ENCODE measurements at places on chromosomes 5 and 9. TPM values are rescaled to one million over a fixed set of nuclear protein-coding genes. Genes with fewer than 3 reads are reported as not detected.

DNA sequence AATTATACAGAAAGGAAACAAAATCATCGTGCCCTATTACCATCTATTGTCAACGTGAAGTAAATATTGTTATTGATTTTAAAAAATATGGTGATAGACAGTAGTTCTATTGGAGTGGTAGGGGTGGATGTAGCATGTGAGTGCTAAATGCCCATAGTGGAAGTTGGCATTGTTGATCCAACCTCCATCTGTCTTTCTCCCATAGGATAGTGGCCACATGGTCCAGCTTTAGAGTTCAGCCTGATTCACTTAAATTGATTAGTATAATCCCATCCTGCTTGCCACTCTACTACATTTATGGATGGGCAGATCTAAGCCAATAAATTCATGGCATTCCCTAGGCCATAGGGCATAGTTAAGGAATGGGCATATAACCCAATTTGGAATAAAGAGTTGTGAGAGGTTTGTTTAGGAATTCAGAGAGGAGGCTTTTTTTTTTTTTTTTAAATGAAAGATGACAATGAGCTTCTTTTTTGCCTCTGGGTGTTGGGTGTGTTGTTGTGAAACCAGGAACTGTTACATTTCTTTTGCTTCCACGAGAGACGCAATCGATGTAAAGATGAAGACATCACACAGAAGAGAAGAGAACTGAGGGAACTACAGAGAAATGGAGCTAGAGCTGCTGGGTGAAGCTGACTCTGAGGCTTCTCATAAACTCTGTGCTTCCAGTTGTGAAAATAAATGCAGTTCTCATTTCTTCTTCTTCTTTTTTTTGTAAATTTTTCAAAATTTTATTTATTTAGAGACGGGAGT, 12.5 kb upstream of the CHD1 start:
- peak overlapping the region; percentile 78 for H3K27ac ChIP-seq
- peaks cover 19% of the 10 kb centered on the region for H3K4me1 ChIP-seq
- no peak overlapping the region for H3K4me3 ChIP-seq
- no peaks in the 10 kb centered on the region for H3K27me3 ChIP-seq

DNA sequence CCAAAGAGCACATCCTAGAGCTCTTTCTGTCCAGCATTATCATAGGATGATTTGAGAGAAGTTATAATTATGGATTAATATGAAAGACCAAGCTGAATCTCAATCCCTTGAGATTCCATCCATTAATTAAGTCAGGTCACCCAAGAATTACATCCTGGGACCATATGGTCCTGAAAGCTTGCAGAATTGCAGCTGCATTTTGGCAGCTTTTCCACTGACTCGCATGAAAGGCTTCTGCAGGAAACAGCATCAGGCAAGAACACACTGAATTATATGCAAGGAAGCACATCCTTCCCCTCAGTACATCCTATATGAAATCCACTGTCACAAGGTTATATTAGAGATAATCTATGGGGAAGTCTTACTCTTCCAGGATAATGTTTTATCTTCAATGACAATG, 109.1 kb upstream of the CTNND2 start:
- H3K36me3 ChIP-seq: no peaks in the 10 kb centered on the region
- H3K4me3 ChIP-seq: no peak overlapping the region
- DNase-seq: no peak
- no peak overlapping the region for H3K27ac ChIP-seq

DNA sequence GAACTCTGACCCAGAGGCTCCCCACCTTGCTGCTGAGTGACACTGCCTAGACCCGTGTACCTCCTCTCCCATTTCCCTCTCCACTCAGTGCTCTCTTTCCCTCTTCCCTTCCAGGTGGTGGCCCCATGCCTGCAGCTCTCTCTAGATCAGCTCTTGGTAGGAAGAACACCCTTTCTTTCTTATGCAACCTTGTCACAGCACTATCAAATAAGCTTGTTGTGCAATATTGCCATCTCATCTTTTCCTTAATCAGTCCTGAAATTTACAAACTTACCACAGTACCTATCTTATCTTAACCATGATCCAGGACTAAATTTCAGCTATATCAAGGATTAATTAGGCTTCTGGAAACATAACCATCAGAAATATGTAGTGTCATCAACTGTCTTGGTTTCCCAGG, 88.6 kb downstream of the ZFAND5 start:
- no peak for DNase-seq
- no peak overlapping the region for H3K4me3 ChIP-seq
- H3K27ac ChIP-seq: no peak overlapping the region

- H3K4me3 ChIP-seq: no peak overlapping the region
- DNase-seq: no peak
- no peaks in the 10 kb centered on the region for H3K36me3 ChIP-seq
Measured at GRCh38 chr5:60352992-60353599, 346.9 kb downstream of the DEPDC1B start.

DNA sequence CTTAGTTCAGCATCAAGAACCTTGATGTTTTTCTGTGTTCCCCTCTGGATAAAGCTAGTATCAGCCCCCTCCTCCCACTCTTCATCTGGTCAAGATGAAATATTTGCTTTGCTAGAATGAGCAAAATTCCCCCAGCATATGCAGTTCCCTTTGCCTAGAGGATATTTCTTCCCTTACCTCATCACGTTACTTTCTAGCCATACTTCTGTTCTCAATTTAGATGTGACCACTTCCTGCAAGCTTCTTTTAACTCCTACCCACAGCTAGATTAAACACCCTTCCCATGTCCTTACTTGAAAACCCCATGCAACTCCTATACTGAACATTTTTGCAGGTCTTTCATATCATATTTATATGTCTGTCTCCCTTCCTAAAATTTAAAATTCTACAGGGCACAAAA, 178.9 kb upstream of the TUSC1 start:
- H3K4me1 ChIP-seq: no peaks in the 10 kb centered on the region
- no peaks in the 10 kb centered on the region for H3K27me3 ChIP-seq

- H3K36me3 ChIP-seq: peaks cover 9% of the 10 kb centered on the region
- H3K27me3 ChIP-seq: no peaks in the 10 kb centered on the region
- peak overlapping the region; percentile 96 for H3K4me3 ChIP-seq
Measured at GRCh38 chr5:74639807-74640449, 600 bp downstream of the ENC1 start.

DNA sequence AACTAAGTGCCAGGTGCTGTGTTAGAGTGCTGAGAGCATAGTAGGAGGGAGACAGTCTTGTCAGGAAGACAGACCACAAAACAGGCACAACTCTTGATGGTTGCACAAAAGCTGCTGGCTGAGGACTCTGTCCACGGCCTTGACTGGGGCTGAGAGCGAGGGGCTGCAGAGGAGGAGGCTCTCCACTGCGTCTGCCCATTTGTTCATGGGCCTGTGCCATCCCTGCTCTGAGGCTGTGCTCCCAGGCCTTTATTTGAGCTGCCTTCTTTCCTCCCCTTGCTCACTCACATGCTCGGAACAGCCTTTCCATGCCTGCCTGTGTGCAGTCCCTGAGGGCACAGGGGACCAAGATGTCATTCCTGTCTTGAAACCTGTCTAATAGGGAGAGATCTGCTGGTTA, 147.8 kb downstream of the CACNA1B start:
- no peak overlapping the region for H3K4me3 ChIP-seq
- no peaks in the 10 kb centered on the region for H3K36me3 ChIP-seq
- H3K4me1 ChIP-seq: no peaks in the 10 kb centered on the region
- H3K27ac ChIP-seq: no peak overlapping the region
- peaks cover 44% of the 10 kb centered on the region for H3K27me3 ChIP-seq

GRCh38 chr5:3121813-3122212, 370.3 kb upstream of the IRX2 start:
- no peak for DNase-seq
- no peak overlapping the region for H3K4me3 ChIP-seq
- peaks cover 22% of the 10 kb centered on the region for H3K27me3 ChIP-seq
- peaks cover 2% of the 10 kb centered on the region for H3K4me1 ChIP-seq
- H3K36me3 ChIP-seq: no peaks in the 10 kb centered on the region

GRCh38 chr5:1478271-1479035, 33.2 kb upstream of the SLC6A3 start:
- H3K4me3 ChIP-seq: no peak overlapping the region
- H3K4me1 ChIP-seq: peaks cover 34% of the 10 kb centered on the region
- no peaks in the 10 kb centered on the region for H3K36me3 ChIP-seq
- no peaks in the 10 kb centered on the region for H3K27me3 ChIP-seq
- no peak overlapping the region for H3K27ac ChIP-seq

DNA sequence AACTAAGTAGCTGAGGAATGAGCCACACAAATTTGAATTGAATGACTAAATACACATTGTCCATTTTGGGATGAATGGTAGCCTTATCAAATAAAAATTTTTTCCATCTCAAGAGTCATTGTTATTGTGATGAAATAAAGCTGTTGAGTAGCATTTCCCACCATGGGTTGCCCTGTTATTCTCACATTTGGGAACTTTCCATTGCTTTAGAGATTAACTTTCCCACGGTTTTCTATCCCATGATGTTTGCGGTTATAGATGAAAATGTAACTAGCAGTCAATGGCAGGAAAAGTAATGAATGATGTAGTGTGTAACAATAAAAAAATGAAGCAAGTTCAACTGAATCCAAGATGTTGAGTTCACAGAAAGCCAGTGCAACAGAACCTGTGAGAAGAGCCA, 59.9 kb upstream of the PLPP1 start:
- no peak overlapping the region for H3K4me3 ChIP-seq
- H3K36me3 ChIP-seq: no peaks in the 10 kb centered on the region
- H3K27ac ChIP-seq: no peak overlapping the region
- H3K27me3 ChIP-seq: peaks cover 8% of the 10 kb centered on the region

DNA sequence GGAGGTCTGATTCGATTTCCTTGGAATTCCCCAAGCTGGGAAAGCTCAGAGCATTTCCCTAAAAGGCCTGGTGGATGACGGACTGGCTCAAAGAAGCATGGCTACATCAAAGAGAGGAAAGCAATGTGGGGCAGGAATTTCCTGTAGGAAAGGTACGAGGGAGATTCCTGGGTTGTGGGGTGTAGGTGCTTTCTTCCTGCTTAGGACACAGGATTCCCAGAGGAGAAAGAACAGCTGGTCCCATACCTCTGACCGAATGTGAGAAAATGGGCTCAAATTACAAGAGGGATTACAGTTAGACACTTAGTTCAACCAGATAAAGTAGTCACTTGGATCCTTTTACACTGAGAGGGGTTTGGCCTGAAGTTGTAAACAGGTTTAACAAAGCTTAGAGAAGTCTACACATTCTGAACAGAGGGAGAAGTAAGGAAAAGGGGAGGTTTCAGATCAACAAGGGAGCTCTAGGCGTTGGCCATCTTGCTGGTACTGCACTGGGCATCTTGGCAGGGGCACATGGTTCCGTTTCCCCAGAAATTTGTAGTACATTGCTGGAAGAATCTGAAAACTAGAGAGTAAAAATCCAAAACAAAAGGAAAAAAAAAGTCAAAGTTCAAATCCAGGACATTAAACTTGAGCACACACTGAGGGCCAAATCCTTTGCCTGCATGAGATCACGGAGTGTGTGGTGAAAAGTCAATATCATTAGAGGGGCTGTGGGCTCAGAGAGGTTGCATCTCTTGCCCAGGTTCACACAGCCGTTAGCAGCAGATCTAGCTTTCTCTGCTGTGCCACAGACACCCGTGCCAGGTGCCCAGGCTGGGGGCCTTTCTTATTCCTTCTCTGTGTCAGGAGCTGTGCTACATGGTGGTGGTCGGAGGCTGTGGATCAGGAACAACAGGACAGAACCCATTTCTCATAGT, 171.3 kb downstream of the RGS3 start:
- no peak for DNase-seq
- no peak overlapping the region for H3K4me3 ChIP-seq
- no peaks in the 10 kb centered on the region for H3K36me3 ChIP-seq

DNA sequence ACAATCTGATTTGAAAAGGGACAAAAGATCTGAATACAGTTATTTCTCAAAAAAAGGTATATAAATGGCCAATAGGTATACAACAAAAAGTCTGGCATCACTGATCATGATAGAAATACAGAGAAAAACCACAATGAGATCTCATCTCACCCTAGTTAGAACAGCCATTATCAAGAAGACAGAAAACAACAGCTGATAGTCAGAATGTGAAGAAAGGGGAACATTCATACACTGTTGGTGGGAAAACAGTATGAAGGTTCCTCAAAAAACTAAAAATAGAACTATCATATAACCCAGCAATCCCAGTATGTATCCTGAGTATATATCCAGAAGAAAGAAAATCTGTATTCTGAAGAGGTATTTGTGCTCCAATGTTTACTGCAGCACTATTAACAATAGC, 75.7 kb upstream of the OR2K2 start:
- H3K4me3 ChIP-seq: no peak overlapping the region
- H3K4me1 ChIP-seq: no peaks in the 10 kb centered on the region
- H3K27me3 ChIP-seq: no peaks in the 10 kb centered on the region

GRCh38 chr5:154470947-154471870, 6.8 kb downstream of the HAND1 start:
- no peak overlapping the region for H3K4me3 ChIP-seq
- peaks cover 31% of the 10 kb centered on the region for H3K4me1 ChIP-seq
- H3K27ac ChIP-seq: no peak overlapping the region
- H3K27me3 ChIP-seq: peaks cover 90% of the 10 kb centered on the region

DNA sequence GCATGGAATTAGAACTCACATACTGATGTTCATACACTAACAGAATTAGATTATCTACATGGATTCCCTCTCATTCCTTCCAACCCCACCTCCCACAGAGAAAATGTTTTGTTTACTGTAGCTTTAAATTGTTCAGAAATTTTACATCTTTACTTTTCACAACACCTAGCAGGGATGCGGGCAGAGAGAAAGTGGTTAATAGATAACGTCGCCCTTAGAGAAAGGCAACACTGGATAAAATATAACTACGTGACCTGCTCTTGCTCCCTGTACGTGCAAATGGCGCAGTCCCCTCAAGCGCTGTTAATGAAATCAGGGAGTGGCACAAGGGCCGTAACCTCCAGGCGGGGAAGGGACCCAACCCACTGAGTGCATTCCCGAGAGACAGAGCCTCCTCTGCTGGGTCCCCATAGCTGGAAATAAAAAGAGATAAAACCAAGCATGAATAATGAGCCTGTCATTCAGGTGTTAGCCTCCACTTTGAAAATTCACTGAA, 125.3 kb upstream of the DAPK1 start:
- H3K4me3 ChIP-seq: no peak overlapping the region
- H3K4me1 ChIP-seq: no peaks in the 10 kb centered on the region

- no peak overlapping the region for H3K27ac ChIP-seq
- H3K36me3 ChIP-seq: no peaks in the 10 kb centered on the region
- H3K4me3 ChIP-seq: no peak overlapping the region
- no peaks in the 10 kb centered on the region for H3K27me3 ChIP-seq
Measured at GRCh38 chr9:18639911-18640310, 166.0 kb downstream of the ADAMTSL1 start.

DNA sequence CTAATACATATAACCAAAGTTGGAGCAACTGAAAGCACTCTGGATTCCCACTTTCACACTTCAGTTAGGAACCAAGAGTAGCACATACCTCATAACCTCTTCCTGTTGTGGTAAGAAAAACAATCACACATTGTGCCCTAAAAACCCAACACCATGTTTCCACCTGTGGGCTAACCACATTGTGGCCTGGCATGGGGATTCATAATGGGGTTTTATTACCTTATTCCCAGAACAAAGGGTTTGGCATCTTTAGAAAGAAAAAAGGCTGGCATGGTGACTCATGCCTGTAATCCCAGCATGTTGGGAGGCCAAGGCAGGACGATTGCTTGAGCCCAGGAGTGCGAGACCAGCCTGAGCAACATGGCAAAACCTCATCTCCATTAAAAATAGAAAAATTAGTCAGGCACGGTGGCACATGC, 60.6 kb downstream of the HSD17B3 start:
- no peaks in the 10 kb centered on the region for H3K36me3 ChIP-seq
- H3K4me3 ChIP-seq: no peak overlapping the region
- DNase-seq: no peak
- H3K27ac ChIP-seq: no peak overlapping the region
- no peaks in the 10 kb centered on the region for H3K4me1 ChIP-seq

The C6 gene
- not detected for polyA plus RNA-seq

The HRH2 gene
- polyA plus RNA-seq: not detected

The HAVCR2 gene
- polyA plus RNA-seq: 0.53 TPM

The GRM6 gene
- polyA plus RNA-seq: not detected

The SHOC1 gene
- not detected for polyA plus RNA-seq

The TEX48 gene
- polyA plus RNA-seq: not detected
